Aorta (tissue), 5 donors: ENCODE measurements at places on chromosomes 3 and 15. TPM values are rescaled to one million over a fixed set of nuclear protein-coding genes. Genes with fewer than 3 reads are reported as not detected.

GRCh38 chr3:128787256-128788253, 61.6 kb downstream of the RAB7A start:
- H3K27me3 ChIP-seq = no peaks in the 10 kb centered on the region
- no peaks in the 10 kb centered on the region for H3K36me3 ChIP-seq
- no peak overlapping the region for H3K4me3 ChIP-seq
- H3K27ac ChIP-seq = no peak overlapping the region
- peaks cover 7% of the 10 kb centered on the region for H3K4me1 ChIP-seq

GRCh38 chr3:124634210-124635168, 95.8 kb upstream of the UMPS start:
- H3K27ac ChIP-seq = no peak overlapping the region
- H3K36me3 ChIP-seq = peaks cover 2% of the 10 kb centered on the region
- no peak overlapping the region for H3K4me3 ChIP-seq
- H3K4me1 ChIP-seq = no peaks in the 10 kb centered on the region
- no peak for DNase-seq
- no peaks in the 10 kb centered on the region for H3K27me3 ChIP-seq

DNA sequence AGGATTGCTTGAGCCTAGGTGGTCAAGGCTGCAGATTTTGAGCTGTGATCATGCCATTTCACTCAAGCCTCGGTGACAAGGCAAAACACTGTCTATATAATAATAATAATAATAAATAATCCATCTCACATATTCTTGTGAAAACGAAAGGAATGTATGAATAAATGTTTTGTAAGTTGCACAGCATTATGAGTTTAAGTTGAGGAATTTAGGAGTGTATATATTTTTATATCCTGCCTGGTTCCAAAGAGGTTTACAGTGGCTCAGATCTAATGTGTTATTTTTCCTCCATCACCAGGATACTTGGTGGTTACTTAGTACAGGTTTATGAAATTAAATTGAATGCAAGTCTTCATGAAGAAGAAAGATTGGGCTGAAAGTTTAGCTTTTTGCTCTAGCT, 77.2 kb downstream of the ATG7 start:
- H3K4me3 ChIP-seq = no peak overlapping the region
- no peak for DNase-seq
- no peaks in the 10 kb centered on the region for H3K4me1 ChIP-seq

- H3K27ac ChIP-seq = no peak overlapping the region
- DNase-seq = no peak
- no peak overlapping the region for H3K4me3 ChIP-seq
- no peaks in the 10 kb centered on the region for H3K36me3 ChIP-seq
Measured at GRCh38 chr3:168613151-168613550, 517.4 kb upstream of the GOLIM4 start.

DNA sequence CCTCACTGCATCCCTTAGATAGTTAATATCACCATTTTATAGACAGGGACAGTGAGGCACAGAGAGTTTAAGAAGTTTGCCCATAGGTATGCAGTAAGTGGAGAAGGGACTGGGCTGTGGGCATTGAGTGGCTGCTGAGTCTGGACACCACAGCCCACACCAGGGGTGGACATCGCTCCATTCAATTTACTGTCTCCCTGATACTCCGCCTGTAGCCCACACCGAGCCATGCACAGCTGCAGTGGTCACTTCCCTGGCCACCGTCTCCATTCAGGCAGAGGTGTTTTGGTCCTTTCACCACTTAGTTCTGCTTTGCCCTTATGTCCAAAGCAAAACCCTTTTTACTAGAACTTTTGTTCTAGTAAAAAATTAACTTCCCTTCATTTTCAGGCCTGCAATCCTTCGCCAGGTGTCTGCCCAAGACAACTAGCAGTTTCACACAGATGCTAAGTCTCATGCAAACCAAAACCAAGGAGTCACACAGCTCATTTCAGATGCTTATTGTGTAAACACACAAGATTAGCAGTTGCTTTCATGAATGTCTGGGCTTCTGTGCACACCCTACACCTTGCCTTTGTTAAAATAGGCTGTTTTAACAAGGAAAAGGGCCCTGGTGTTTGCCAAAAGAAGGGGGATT, 30.1 kb downstream of the ZNF35 start:
- peaks cover 2% of the 10 kb centered on the region for H3K36me3 ChIP-seq
- no peaks in the 10 kb centered on the region for H3K27me3 ChIP-seq
- DNase-seq = no peak
- no peak overlapping the region for H3K27ac ChIP-seq
- no peaks in the 10 kb centered on the region for H3K4me1 ChIP-seq

GRCh38 chr3:131231710-131232389, 149.7 kb upstream of the NUDT16 start:
- no peaks in the 10 kb centered on the region for H3K27me3 ChIP-seq
- peaks cover 2% of the 10 kb centered on the region for H3K36me3 ChIP-seq
- no peaks in the 10 kb centered on the region for H3K4me1 ChIP-seq
- H3K4me3 ChIP-seq = no peak overlapping the region

DNA sequence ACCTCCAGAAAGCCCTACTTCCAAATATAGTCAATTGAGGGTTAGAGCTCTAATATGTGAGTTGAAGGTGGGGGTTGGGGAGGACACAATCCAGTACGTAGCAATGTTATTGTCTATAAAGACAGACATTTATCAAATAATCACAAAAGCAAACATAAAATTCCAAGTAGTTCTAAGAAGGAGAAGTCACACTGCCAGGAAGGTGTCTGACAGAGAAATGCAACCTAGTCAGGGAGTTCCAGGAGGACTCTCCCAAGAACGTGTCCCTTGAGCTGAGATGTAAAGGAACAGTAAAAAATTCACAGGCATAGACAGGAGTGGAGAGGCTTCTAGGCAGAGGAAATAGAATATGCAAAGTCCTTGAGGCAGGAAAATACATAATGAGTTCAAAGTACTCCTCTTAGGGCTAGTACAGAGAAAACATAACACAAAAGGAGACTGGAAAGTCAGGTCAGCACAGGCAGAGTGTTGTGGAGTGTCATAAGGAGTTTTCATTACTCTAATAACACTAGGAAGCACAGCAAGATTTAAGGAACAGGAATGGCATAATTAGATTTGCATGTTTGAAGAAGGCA, 277.6 kb upstream of the STT3B start:
- no peak for DNase-seq
- no peak overlapping the region for H3K4me3 ChIP-seq
- no peaks in the 10 kb centered on the region for H3K36me3 ChIP-seq

GRCh38 chr3:166809520-166809919, 570.6 kb downstream of the ZBBX start:
- H3K27ac ChIP-seq = no peak overlapping the region
- no peak overlapping the region for H3K4me3 ChIP-seq
- DNase-seq = no peak
- H3K36me3 ChIP-seq = no peaks in the 10 kb centered on the region
- H3K4me1 ChIP-seq = no peaks in the 10 kb centered on the region

SLC12A1 gene
- total RNA-seq = 0.81 TPM

CPN2 gene
- not detected for total RNA-seq

NR1I2 gene
- total RNA-seq = 0.12 TPM

SCG5 gene
- total RNA-seq = 2.6 TPM

SUSD5 gene
- 230 TPM for total RNA-seq

STARD9 gene
- 38.7 TPM for total RNA-seq

FGD5 gene
- total RNA-seq = 61.6 TPM
